NCI-H1105 (cell line): ENCODE measurements at places on chromosomes 1 and 21.

DNA sequence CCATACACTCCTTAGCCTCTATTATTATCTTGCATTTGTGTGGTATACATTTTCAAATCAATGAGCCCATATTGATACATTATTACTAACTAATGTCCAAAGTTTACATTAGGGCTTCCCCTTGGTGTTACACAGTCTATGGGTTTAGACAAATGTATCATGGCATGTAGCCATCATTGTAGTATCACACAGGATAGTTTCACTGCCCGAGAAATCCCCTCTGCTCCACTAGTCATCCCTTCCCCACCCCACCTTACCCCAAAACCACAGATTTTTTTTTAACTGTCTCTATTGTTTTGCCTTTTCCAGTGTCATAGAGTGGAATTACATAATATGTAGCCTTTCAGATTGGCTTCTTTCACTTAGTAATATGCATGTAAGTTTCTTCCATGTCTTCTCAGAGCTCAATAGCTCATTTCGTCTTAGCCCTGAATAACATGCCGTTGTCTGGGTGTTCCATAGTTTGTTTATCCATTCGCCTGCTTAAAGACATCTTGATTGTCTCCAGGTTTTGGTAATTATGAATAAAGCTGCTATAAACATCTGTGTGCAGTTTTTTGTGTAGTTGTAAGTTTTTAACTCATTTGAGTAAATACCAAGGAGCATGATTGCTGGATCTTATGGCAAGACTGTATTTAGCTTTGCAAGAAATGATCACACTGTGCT lies 86.4 kb upstream of the LYST start:
- DNase-seq = no peak

- DNase-seq = no peak
Measured at GRCh38 chr1:244271691-244272308, 179.9 kb downstream of the ADSS2 start.

DNA sequence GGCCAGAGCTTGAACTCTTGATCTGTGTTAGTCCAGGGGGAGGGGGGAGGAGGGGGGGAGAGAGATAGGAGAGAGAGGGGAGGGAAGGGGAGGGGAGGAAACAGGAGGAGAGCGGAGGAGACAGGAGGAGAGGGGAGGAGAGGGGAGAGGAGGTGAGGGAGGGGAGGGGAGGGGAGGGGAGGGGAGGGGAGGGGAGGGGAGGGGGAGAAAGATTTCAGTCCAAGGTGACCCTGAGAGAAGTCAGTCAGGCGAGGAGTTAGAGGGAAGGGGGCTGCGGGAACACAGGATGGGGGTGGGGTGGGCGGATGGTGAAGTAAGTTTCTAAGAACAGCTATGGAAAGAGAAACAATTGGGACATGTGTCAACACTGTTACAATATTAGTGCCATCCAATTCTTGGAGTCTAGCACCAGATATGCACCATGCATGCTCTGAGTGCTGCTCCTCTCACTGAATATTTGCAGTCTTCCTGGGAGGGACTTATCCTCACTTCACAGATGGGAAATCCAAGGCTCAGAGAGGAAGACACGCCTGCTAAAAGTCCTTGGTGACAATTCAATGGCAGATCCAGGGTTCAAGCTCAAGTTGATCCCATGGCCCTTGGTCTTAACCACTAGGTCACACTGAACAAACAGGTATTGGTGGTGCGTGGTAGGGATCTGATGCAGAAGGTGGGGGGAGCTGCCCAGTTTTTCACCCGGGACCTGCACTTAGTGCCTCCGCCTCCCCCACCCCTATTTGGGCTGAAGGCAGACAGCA lies 42.5 kb upstream of the ECE1 start:
- no peak for DNase-seq

- DNase-seq = no peak
Measured at GRCh38 chr1:167704715-167705114, 17.1 kb upstream of the MPZL1 start.

DNA sequence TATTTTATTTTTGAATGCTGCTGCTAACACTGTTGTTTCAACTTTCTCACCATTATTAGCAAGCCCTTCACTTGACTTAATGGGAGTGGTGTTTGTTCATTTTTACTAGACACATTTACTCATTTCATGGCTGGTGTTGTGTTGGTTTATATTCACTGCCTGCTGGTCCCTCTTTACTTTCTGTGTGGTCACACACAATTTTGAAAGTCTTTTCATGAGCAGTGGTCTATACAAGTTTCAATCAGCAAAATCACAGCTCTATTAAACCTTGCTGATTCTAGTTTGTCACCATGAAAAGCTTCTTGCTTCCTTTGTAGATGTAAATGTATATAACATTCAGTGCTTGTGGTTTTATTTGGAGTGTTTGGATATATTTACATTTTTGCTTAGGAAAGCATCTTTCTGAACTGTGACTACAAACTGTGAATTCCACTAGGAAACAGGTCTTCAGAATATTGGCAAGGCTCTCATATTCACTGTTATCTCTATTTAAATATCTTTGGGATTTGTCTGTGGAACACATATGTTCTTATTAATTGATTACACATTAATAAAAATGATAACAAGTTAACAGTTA lies 22.8 kb downstream of the ATP6V1G3 start:
- no peak for DNase-seq

DNA sequence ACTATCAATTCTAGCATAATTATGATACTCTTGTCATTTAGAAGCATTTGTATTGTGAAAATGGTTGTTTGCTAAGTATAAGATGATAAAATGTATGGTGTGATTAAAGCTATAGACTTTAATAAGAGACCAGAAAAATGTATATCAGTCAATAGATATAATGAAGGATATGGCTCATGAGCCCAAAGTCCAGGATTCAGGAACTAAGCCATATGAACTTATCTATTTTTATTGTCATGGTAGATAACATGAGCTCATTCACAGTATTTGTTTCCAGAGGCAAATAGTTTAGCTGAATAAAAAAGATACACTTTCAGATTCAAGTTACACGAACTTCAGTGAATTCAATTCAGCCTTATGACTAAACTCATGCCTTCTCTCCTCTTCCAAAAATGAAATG lies 32.7 kb downstream of the PRDX6 start:
- no peak for DNase-seq

- no peak for DNase-seq
Measured at GRCh38 chr1:153393926-153394325, 3.1 kb upstream of the S100A8 start.

DNA sequence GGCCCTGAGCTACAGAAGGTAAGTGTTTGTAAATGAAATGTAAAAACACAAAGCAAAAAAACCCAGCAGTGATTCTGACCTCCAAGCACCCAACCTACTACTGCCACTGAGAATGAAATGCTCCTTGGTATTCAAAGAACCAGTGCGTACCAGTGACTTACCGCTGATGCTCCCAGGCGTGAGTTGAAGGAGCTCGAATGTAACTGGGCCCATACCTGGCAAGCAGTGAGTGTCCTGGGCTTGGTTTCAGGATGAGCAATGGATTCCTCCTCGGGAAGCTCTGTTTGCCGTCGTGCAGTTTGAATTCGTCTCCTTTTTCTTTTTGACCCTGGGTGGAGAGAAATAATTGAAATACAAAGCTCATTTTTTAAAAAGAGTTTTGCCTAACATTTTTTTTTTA lies 121.9 kb downstream of the ATG4C start:
- no peak for DNase-seq

GRCh38 chr1:221858818-221859611 lies 117.1 kb upstream of the DUSP10 start:
- DNase-seq = no peak

GRCh38 chr1:1954015-1954414 lies 34.9 kb upstream of the TMEM52 start:
- DNase-seq = no peak
